ENCODE measurements at places on chromosomes 5 and 9.
A peak's percentile ranks its signal among the peaks of the same experiment; 100 is the strongest.

DNA sequence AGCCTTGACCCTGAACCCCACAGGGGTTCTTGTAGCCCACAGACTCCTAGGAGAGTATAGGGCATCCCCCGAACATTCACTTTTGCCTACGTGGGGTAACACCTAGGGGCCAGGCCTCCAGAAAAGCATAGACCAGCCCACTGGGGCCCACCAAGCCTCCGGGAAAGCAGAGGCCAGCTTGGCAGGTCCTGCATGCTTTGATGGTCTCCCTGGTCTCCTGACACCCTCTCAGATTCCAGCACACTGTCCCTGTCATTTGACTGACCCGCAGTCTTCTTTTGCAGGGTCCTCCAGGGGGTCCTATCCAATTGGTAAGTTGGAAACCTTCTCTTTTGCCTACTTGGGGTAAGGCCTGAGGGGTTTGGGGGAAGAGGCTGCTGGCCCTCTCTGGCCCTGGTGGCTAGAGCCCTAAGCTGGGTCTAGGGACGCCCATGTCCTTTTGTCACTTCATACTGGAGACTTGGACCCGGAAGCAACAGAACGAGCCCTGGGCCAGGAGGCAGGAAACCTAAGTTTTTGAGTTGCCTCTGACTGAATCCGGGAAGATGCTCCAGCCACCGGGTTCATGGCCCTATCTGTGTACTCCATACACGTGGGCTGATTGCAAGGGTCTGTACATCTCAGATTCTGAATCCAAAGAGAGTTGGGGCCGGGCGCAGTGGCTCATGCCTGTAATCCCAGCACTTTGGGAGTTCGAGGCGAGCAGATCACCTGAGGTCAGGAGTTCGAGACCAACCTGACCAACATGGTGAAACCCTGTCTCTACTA, 20.9 kb upstream of the ORM1 start:
- DNase-seq: no peak

GRCh38 chr9:134585746-134586706, 55.6 kb upstream of the COL5A1 start:
- no peak for DNase-seq

DNA sequence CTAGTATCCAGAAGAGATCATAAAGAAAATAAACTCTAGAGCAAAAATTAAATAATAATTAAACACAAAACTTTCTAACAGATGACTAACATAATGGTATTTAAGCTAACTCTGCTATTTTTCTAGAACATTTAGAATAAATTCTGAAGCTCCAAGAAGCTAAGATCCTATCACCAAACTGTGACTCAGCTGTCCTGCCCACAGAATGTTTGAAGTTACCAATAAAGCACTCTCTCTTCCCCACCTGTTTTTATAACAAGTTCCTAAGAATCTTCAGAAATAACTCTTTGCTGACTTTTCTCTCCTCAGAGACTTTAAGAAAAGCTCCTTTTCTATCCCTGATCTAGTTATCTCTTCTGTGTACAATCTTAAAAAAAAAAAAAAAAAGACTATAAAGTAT, 6.0 kb upstream of the EFNA5 start:
- DNase-seq: no peak

DNA sequence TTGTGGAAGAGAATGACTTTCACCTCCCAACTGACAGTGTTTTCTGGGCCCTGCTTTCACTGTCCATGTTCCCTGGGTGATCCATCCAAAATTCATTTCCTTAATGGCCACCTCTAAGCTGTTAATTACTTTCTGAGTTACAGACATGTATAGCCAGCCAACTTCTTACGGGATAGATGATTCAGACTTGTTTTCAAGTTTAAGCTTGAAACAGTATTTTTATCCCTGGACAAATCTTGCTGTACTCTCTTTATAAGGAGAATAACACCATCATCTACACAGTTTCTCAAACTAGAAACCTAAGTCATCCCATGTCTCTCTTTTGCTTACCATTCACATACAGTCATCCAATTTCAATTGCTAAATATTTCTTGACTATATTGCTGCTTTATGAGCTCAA, 6.9 kb downstream of the FAM174A start:
- DNase-seq: no peak

- DNase-seq: peak; percentile 76
These were observed 59.2 kb upstream of the TRAF1 start for GRCh38 chr9:120985819-120986222.
